Left renal pelvis (tissue), 4 donors: ENCODE measurements at places on chromosomes 3 and 15. TPM values are rescaled to one million over a fixed set of nuclear protein-coding genes. Genes with fewer than 3 reads are reported as not detected.

DNA sequence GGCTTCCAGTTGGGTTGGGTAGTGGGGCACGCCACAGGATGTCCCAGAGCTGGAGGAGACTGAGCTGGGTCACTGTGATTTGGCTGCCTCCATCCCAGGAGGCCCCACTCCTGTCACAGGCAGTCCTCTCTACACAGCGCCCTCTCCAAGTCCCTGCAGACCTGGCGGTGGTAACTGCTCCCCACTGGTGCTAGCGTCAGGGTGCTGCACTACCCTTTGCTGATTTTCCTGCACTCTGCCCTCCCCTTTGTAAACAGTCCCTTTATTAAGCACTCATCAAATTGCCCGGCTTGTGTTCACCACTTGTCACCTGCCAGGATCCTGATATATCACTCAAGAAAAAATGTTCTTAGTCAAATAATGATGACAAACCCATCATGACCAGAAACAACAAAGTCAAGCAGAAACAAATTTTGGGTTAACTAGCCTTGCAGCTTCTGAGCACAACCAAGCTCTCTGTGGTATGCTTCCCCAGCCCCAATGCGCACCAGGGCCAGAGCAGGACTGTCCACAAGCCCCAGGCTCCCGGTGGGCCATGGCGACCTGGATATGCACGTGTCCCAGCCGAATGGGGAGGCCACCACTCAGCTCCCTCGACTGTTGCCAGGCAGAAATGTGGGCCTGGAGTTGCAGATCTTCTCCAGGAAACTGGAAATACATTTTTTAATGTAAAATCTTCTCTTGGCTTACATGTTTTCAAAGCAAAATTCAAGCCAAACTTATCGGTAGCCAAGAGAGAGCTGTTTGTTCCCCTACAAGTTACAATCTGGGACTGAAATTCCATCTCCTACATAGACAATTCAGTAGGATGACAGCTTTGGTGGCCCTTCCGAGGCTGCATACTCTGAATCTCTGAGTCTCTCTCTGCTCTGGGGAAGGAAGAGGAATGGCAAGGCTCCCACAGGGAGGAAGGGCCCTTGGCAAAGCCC, 24.5 kb downstream of the MEGF11 start:
- DNase-seq: no peak

- DNase-seq: no peak
These were observed 12.4 kb upstream of the USP13 start for GRCh38 chr3:179640469-179640868.

ADAMTS7 gene
- polyA plus RNA-seq: 33.2 TPM

LTK gene
- polyA plus RNA-seq: 0.64 TPM

GOLGA8R gene
- 10.3 TPM for polyA plus RNA-seq

DNA sequence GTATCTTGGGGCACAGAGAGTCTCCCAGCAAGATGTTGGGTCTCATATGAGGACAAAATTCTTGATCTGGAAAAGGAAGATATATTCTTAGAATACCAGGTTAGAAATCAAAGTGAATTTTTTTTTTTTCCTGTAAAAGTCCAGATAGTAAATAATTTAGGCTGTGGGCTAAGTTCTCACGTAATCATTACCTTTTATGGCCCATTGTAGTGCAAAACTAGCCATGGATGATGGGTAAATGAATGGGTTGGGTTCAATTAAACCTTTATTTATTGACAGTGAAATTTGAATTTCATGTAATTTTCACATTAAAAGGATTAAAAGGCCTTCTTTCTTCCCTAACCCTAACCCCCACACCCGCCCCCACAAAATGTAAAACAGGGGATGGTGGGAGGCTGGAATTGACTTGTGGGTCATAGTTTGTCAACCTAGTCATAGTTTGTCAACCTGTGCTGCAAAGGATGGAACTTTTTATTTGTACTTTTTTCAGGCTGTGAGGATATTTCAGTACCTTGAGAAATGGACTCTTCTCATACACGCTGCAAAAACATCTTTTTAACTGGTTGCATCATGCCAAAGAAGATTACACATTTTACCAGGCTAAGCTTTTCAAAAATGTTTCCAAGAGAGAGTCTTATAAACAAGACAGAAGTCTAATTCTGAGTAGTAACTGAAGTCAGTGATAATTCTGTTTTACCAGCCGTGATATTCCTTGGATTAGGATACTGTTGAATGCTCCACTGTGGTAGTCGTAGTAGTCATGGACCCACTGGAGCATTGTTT, 138.8 kb downstream of the AKAP13 start:
- DNase-seq: no peak

ADAMTSL3 gene
- polyA plus RNA-seq: 6.7 TPM

CYP1A2 gene
- polyA plus RNA-seq: 0.12 TPM

GRCh38 chr15:93049914-93050578, 39.0 kb downstream of the RGMA start:
- no peak for DNase-seq

SPINT1 gene
- polyA plus RNA-seq: 61.8 TPM

- DNase-seq: peak; percentile 90
These were observed 567 bp downstream of the PFN2 start for GRCh38 chr3:149969940-149970715.

DNA sequence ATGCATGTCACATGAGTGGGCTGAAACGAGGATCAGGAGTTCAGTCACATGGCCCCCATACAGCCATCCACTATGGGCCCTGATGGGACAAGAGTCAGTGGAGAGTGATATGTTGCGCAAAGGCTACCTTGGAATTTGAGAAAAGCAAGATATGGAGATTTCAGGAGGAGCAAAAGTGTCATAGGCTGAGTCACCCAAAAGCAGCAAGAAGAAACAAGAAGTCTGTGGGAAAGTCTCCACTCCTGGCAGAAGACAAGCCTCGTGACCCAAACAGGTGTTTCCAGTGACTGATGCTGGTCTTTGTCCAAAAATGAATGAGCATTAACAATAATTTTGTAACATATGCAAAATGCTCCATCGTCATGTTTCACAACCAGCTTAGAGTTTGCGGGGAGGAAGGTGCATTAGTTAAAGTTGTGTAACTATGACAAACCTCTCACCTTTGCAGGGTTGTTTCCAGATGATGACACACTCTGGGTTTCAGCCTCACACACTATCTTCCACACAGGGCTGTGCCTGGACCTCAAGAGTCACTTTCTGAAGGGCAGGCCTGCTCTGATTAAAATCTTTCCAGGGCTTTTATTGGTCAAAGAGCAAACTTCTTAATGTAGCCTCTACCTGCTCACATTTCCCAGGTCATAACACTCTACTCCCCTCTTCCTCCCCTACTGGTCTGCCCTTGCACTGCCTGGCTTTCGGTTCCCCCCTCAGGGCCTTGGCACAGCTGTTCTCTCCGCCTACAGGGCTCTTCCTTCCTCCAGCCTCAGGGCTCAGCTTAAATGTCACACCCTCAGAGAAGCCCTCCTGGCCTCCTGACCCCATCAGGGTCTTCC, 3.9 kb upstream of the DNASE1L3 start:
- DNase-seq: no peak

- no peak for DNase-seq
These were observed 9.4 kb downstream of the SLC6A20 start for GRCh38 chr3:45786801-45787495.

- no peak for DNase-seq
These were observed 275.6 kb downstream of the ZNF621 start for GRCh38 chr3:40800343-40800742.

- no peak for DNase-seq
These were observed 63.5 kb upstream of the TRPC1 start for GRCh38 chr3:142660383-142660782.

COMMD2 gene
- polyA plus RNA-seq: 54.3 TPM
